ENCODE measurements at places on chromosomes 3 and 15.
A peak's percentile ranks its signal among the peaks of the same experiment; 100 is the strongest.

DNA sequence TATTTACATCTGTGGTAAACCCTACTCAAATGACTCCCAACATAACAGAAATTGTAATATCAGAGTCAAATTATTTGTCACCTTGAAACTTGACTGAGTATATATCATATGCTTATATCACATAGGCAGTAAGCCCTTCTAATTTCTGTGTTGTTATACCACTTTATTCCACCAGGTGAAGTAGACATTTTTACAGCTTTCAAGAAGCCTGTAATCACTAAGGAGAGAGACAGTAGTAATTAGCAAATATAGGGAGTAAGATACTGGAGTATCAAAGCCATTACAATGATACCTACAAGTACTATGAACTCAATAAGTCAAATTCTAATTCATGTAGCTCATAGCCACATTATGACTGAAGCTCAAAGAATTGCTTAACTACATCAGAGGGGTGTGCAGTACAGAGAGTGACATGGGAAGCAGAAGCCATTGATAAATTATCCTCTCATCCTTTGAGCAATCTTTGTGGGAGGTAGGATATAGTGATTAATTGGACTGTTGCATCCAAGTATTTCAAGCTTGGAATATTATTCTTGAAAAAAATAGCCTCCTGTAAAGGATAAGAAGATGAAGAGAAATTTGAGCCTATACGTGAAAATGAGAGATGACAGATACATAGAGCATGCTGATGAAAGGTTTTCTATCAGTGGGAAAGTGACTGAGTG lies 1005.9 kb downstream of the ZPLD1 start:
- DNase-seq: peak; percentile 7

DNA sequence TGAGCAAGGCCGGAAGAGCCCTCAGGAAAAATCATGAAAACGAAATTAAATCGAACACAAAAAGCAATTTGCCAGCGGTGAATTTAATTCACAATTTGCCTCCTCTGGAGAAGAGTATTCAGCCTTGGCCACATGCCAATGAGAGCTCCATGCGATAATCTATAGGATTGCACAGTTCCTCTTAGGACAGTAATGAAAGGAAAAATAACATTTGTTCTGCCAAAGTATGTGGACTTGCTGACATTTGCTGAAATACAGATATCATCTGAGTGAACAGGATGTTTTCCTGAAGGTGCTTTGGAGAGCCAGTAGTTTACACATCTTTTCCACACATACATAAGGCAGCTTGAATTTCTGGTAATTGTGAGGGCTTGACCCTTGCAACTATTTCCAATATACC lies 188.6 kb upstream of the PDZRN3 start:
- peak; percentile 6 for DNase-seq

DNA sequence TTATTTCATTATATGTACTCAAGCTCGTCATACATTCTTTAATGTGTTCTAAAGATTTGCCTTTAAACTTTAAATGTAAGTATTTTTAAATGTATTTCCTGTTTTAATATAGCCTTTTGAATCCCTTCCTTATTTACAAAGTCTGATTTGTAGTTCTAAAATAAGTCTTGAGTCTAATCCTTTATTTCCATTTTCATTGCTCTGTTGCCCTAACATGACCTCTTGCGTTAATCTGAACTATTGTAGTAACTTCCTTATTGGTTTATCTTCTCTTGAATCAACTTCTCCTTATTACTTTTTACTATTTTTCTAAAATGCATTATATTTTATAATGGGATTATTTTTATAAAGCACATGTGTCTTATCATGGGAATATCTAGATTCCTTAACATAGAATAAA lies 24.0 kb downstream of the KNL1 start:
- no peak for DNase-seq

- no peak for DNase-seq
Measured at GRCh38 chr3:24310887-24311286, 183.8 kb downstream of the THRB start.

- no peak for DNase-seq
Measured at GRCh38 chr3:169822540-169822939, 9.8 kb upstream of the LRRC34 start.

- DNase-seq: no peak
Measured at GRCh38 chr3:61015408-61015807, 235.8 kb downstream of the FHIT start.

DNA sequence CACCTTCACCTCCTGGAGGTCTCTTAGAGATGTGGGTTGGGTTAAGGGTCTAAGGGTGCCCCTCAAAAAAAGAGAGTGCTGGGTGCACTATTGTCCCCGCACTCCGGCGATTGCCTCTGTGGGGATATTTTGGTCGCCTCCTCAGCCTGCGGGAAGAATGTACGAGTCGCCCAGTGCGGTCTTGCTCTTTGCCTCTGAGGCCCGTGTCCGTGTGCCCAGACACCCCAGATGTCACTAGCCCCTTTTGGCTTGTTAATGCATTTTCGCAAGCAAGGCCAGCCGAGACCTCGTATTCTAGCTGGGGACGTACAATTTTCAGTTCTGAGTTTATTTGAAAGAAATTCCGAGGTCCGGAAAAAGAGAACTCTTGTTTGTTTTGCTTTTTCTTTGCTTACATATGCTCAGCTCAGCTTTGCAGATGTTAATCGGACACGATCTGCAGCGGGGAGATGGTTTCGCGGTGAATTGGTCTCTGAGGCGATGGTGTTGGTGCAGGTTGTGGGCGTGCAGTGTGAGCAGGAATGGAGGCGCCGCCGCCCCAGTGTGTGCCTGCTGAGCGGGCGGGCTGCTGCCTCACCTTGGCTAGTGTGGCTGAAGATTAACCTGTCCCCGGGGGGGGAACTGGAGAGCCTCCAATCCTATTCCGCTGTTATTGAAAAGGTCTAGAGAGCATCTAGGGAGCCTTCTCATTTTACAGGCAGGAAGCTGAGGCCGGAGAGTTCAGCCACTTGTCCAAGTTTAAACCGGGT lies 1.4 kb downstream of the ST6GAL1 start:
- no peak for DNase-seq

GRCh38 chr15:25691544-25692430 lies 171.3 kb downstream of the ATP10A start:
- no peak for DNase-seq

- DNase-seq: no peak
Measured at GRCh38 chr15:59313641-59314332, 58.9 kb downstream of the MYO1E start.

GRCh38 chr3:37500518-37500917 lies 326.1 kb upstream of the LRRFIP2 start:
- no peak for DNase-seq

DNA sequence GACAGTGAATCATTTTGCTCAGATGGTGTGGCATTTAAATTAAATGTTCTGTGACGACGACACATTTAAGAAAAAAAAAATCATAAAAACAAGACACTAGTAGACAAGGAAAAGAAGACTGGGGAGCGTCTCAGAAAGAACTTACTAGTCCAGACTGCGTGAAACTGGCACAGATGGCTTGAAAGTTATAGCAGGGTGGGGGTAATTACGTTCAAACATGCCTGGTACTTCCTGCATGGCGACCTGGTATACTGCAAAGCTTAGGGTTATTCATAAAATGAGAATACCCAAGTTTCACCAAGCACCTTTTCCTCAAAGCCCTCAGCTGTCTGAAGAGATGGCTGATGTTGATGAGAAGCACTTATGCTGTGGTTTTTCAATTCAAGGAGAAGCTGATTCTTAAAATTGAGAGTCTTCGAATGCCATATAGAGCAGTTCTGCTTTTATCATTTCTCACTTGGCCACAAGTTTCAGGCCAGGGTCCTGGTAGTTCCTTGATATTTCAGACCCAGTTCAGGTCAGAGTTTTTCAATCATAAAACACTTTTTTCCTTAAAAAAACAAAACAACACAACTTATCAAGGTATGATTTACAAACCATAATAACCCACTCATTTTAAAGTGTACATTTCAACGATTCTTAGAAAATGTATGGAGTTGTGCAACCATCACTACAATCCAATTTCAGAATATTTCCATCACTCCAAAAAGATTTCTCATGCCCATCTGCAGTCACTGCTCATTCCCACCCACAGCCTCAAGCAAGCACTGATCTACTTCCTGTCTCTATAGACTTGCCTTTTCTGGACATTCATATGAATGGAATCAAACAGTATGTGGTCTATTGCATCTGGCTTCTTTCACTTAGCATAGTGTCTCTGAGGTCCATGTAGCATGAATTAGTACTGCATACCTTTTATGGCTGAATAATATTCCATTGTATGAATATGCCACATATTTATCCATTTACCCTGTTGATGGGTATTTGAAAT lies 24.7 kb downstream of the PCOLCE2 start:
- DNase-seq: no peak

DNA sequence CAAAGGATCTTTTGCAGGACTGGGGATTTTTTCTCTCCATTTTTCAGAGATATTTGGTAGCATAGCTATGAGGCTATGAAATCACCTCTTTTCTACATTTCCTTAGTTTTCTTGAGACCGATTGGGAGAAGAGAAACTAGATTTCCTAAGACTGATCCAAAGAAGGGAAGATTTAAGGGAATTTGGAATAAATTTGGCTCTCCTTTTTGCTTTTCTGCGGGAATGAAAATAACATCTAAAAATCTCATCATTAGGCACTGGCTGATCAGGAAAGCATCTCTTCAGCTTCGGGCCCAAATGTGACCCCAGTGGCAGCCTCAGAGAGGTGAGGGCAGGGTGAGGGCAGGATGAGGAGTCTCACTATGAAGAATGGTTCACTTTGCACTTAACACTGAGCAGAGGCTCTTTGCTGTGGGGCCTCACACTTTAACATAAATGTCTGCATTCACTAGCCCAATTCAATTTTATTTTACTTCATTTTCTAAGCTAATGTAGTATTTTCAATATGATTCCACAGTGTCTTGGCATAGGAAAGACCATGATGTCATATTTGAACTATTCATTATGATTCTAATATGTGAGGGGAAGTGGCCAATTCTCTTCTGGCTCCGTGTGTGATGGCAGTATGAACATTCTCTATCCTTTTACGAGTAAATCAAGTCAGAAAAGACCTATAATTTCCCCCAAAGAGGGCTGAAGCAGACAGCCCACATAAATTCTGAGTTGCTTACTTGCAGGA lies 193.2 kb downstream of the MEX3B start:
- no peak for DNase-seq

- no peak for DNase-seq
Measured at GRCh38 chr15:77035584-77035983, 35.3 kb downstream of the TSPAN3 start.

DNA sequence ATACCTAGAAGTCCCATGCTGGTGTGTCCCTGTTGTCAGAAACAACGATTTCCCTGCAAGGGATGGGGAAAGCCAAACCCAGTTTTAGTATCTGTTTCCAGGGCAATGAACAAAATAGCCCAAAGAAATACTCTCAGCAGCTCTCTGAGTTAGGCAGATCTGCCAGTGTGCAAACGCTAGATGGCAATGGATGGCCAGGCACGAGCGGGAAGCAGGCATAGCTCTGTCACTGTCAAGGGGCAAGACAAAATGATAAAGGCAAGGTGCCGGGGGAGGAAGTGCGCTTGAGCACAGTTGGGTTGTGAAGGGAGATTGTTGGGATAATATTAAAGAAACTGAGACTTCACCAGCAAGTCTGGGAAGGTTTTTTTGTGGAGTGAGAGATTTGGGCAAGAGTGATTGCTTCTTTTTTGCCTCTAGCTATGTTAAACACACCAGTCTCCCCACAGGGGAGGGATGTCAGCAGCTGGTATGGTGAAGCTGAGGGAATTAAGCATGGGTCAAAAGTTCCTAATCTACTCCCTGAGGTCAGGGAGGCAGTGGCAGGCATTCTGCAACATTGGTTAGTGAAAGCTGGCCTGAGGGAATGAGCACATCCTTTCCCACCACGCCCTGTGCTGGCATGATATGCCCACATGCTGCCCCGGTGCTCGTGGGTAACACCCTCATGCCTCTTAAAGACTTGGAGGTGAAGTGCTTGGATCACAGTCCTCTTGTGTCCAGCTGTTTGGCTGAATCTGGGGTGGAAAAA lies 117.5 kb downstream of the PDCD6IP start:
- peak; percentile 52 for DNase-seq

DNA sequence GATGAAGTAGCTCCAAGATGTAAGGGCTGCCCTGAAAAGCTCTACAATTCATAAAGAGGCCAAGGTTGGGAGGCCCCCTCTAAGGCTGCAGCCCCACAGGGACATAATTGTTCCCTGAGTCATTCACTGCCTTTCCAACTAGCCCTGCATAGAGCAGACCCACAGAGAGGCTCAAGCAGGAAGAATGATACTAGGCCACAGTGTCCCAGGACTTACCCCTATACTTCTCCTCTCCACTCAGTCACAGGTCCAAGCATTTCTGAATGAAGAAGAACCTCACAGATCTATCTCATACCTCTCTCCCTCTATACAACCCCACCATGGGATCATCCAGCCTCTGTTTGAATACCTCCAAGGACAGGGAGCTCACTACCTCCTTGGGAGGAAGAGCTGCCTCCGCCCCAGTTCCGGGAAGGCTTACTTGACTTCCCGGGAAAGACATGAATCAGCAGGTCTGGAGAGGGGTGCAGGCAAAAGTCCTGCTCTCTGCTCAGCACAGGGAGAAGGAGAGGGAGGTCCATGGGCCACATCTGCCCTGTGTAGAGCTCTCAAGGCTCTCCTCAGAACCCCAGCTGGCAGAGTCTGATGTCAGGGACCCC lies 6.9 kb upstream of the SKIC8 start:
- DNase-seq: no peak

- DNase-seq: no peak
Measured at GRCh38 chr3:118544458-118544857, 490.2 kb downstream of the IGSF11 start.

- no peak for DNase-seq
Measured at GRCh38 chr3:150335631-150336030, 72.5 kb upstream of the TSC22D2 start.

DNA sequence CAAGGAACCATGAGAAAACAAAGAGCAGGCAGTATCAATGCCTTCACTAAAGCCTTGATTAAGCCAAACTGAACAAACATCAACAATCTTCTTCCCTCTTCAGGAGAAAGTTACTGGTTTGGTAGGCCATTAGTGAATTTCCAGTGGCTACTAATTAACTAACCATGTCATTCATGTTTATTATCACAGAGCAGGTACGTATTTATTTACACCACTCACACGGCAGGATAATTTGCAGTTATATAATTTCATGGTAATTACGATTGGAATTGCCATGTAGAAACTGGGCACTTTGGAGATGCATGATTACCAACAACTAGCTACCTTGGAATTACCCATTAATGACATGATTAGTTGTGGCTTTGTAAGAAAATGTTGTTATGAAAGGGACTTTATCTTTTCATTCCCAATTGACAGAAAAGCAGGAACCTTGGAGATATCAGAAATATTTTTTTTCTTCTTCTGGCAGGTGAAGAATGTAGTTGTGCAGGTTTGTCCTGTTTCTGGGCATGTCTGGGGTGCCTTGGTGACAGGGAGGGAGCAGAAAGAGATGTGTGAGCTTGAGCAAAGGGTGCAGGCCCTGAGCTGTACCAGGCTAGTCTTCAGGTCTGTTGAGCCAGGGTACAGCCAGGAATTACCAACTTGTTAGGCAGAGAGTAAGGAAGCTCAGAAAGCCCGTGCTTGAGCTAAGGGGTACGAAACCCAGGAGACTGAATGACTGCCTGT lies 310.7 kb downstream of the RORA start:
- DNase-seq: no peak

GRCh38 chr3:150540991-150541390 lies 5.3 kb downstream of the SERP1 start:
- no peak for DNase-seq

GRCh38 chr15:91926908-91927270 lies 73.4 kb downstream of the SLCO3A1 start:
- peak; percentile 38 for DNase-seq
